ENCODE measurements at places on chromosomes 5 and 9. TPM values are rescaled to one million over a fixed set of nuclear protein-coding genes. Genes with fewer than 3 reads are reported as not detected.

Gene FBN2
- total RNA-seq, result 0.30 TPM

Gene CDO1
- 1.4 TPM for total RNA-seq

Gene FAM78A
- total RNA-seq, result 93.5 TPM

Gene ST6GALNAC4
- 38.1 TPM for total RNA-seq

Gene GCNT4
- total RNA-seq, result 30.8 TPM

Gene DOLPP1
- total RNA-seq, result 11.4 TPM

Gene FGF10
- not detected for total RNA-seq

Gene CCL28
- 14.6 TPM for total RNA-seq

Gene IRX2
- total RNA-seq, result not detected

Gene PTGDS
- 4.8 TPM for total RNA-seq

Gene GABBR2
- not detected for total RNA-seq

Gene ITGA1
- total RNA-seq, result 4.2 TPM

- no peaks in the 10 kb centered on the region for H3K36me3 ChIP-seq
- peaks cover 5% of the 10 kb centered on the region for H3K27me3 ChIP-seq
- no peaks in the 10 kb centered on the region for H3K4me1 ChIP-seq
These were observed 70.2 kb upstream of the TUT7 start for GRCh38 chr9:86424251-86424891.

GRCh38 chr9:129095908-129096307 is 14.7 kb downstream of the CRAT start:
- H3K36me3 ChIP-seq, result no peaks in the 10 kb centered on the region
- no peaks in the 10 kb centered on the region for H3K27me3 ChIP-seq
- no peak overlapping the region for H3K4me3 ChIP-seq
- H3K27ac ChIP-seq, result no peak overlapping the region
- no peak for DNase-seq
- no peaks in the 10 kb centered on the region for H3K4me1 ChIP-seq

DNA sequence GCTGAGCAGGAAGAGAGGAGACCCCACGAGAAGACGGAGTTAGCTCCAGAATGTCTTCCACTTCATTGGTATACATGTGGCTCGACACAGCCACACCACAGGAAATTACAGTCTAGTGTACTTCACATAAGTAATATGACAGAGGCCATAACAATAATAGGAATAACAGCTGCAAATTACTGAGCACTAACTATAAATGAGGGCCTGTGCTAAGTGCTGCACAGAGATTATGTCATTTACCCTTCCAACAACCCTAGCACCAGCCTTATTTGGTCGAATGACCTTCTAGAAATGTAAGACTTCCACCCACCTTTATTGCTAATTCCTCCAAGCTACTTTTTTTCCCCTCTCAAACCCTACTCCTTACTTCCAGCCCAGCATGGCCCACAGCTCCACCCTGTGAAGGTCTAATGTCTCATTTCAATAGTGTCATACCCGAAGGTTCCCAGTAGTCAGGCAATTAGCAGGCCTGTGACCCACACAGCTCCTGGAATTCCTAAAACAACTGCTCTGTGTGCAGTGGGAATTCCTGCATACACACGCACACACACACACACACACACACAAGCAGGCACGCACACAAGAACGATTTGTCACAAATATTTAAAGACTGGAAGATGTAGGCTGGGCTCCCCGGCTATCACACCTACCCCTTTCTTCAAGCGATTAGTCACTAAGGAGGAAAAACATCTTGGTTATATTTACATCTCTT is 134.5 kb downstream of the FRMD3 start:
- H3K4me3 ChIP-seq, result no peak overlapping the region
- H3K36me3 ChIP-seq, result no peaks in the 10 kb centered on the region
- H3K27me3 ChIP-seq, result no peaks in the 10 kb centered on the region
- no peaks in the 10 kb centered on the region for H3K4me1 ChIP-seq
- no peak overlapping the region for H3K27ac ChIP-seq
- DNase-seq, result no peak

DNA sequence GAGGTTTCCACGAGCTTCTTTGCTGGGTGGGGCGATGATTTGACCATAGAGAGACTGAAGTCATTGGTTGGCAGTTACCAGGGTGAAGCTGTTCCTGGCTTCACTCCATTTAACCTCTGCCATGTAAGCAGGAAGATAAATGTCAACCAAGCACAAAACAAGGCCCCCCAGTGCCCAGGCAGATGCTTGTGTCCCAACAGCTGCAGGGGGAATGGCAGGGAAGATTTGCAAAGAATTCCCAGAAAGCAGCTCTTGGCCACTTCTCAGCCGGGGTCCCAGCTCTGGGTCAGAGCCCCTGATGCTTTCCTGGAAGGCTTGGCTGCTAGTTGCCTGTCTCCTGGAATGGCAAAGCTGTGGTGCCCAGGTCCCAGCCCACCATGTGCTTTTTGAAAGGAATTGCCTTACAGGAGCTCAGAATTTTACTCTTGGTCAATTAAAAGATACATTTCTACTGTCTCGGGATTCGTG is 383.4 kb downstream of the ENC1 start:
- no peaks in the 10 kb centered on the region for H3K4me1 ChIP-seq
- no peak overlapping the region for H3K4me3 ChIP-seq
- no peaks in the 10 kb centered on the region for H3K36me3 ChIP-seq
- H3K27ac ChIP-seq, result no peak overlapping the region
- no peaks in the 10 kb centered on the region for H3K27me3 ChIP-seq

DNA sequence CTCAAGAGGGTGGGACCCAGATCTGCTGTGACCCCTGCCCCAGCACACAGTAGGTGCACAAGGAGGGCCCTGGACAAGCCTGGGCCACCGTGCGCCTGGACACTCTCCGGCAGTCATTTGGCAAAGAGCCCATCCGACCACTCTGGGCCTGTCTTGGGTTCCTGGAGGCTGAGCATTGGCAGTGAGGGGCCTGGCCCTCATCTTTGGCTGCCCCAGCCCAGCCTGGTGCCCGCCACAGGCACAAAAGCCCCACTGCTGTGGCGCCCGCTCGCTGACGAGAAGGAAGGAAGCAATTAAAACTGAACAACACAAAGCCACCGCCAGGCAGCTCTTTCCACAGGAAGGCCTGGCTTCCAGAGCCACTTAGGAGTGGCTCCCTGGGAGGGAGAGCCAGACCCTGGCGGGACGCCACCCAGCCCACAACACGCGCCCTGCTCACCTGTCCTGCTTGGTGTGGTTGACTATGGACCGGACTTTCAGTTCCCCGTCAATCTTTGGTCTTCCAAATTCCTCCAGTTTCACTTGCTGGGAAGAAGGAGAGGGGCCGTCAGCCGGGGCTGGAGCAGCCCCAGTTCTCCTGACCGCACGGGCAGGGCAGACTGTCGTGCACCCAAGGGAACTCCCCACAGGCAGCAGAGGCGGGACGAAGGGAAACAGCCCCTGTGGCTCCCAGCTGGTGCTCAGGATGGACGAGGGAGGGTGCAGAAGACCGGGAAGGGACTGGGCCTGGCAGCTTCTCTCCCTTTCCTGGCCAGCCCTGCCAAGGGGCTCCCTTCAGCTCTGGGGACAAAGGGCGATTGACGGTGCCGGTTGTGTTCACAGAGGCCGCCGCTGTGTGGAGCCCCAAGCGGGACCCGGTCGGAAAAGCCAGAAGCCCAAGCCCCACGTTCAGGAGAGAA is 50.9 kb upstream of the SARDH start:
- no peak for DNase-seq
- no peaks in the 10 kb centered on the region for H3K27me3 ChIP-seq
- H3K27ac ChIP-seq, result no peak overlapping the region
- H3K4me1 ChIP-seq, result peaks cover 5% of the 10 kb centered on the region
- no peak overlapping the region for H3K4me3 ChIP-seq
- H3K36me3 ChIP-seq, result no peaks in the 10 kb centered on the region

- no peak overlapping the region for H3K4me3 ChIP-seq
- DNase-seq, result no peak
- H3K4me1 ChIP-seq, result no peaks in the 10 kb centered on the region
- no peak overlapping the region for H3K27ac ChIP-seq
These were observed 141.6 kb downstream of the NR3C1 start for GRCh38 chr5:143261748-143262392.

DNA sequence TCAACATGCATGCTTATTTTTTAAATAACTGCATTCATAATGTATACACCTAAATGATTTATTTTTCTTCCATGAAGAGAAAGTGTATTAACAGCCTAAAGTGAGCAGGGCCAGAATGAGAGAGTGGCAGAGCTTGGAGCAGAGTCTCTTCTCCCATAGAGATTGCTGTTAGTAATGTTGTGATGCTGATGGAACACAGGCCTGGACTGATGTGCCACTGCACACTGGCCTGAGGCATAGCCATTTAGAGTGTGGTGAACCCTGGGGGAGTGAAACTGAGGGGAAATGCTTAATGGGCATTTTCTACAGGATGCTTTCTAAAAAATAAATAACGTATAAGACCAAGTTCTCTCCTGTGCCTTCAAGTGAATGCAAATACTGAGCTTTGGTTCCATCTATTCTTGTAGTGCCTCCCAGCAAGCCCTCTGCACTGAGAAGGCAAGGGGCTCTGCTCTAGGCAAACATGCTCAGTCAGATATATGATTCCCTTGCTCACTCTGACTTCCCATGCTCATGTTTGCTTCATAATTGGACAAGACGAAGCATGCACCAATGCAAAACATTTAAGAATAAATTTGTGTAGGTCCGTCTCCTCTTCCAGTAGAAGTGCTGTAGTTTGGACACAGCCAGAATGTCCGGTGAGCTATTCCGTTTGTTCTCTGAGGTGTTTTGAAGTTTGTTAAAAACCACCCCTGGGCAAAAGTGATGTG is 185.7 kb downstream of the PBX3 start:
- DNase-seq, result no peak
- H3K36me3 ChIP-seq, result no peaks in the 10 kb centered on the region
- no peak overlapping the region for H3K4me3 ChIP-seq
- H3K27ac ChIP-seq, result no peak overlapping the region
- H3K27me3 ChIP-seq, result no peaks in the 10 kb centered on the region

- no peak overlapping the region for H3K4me3 ChIP-seq
- DNase-seq, result peak; percentile 30
- H3K36me3 ChIP-seq, result no peaks in the 10 kb centered on the region
- peaks cover 6% of the 10 kb centered on the region for H3K4me1 ChIP-seq
These were observed 29.6 kb downstream of the LHX2 start for GRCh38 chr9:124040935-124041816.

DNA sequence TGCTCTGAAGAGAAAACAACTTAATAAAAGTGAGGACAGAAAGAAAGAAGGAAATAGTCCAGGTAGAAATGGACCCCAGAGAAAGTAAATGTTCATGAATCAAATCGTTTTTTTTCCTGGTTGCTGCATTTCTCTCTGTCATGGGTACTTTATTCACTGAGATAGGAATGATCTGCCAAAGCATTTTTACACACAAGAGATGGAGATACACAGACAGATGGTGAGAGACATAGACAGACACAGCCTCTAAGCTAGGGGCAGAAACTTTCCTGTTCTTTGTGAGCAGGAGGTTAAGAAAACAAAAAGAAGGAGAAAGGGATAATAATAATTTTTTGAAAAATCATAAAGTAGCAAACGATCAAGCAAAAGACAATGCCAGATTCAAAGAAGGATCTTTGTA is 73.7 kb downstream of the ASTN2 start:
- H3K27ac ChIP-seq, result no peak overlapping the region
- H3K4me1 ChIP-seq, result no peaks in the 10 kb centered on the region
- no peaks in the 10 kb centered on the region for H3K36me3 ChIP-seq

GRCh38 chr9:78369639-78370219 is 72.8 kb downstream of the PSAT1 start:
- H3K36me3 ChIP-seq, result no peaks in the 10 kb centered on the region
- H3K27ac ChIP-seq, result no peak overlapping the region
- peaks cover 7% of the 10 kb centered on the region for H3K27me3 ChIP-seq
- no peak overlapping the region for H3K4me3 ChIP-seq
- peak; percentile 28 for DNase-seq

DNA sequence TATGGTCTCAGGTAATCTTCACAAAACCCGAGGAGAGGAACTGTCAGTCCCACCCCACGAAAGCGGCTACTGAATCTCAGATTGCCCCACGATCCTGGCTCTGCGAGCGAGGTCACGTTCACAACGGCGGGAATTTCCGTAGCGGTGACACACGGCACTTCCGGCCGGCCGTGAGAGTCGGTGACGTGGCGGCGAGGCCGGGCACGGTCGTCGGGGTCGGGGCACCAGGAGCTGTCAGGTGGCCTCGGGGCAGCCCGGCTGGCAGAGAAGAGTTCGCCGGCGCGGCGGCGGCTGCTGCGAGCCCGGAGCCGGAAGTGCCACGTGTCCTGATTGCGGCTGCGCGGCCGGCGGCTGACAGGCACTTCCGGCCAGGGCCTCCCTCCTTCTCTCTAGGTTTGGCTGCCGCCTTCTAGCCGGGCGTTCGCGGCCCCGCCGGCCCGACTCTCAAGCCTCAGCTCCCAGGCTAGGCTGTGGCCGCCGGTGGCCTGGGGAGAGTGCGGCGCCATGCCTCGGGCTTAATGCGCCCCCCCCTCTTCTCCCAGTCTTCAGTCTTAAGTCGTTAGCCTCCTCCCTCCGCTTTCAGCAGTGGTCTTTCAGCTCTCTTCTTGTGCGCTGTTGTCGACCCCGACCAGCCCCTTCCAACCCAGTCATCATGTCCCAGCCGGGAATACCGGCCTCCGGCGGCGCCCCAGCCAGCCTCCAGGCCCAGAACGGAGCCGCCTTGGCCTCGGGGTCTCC is at the start of gene SEC24A:
SEC24A (plus strand) TSS at position 361 of the 738 bp plus-strand sequence; CDS start at position 653, 292 bp downstream.
- H3K27ac ChIP-seq, result peak within 1 kb of the TSS; percentile 99
- no peaks in the 10 kb centered on the region for H3K36me3 ChIP-seq
- peak within 1 kb of the TSS; percentile 96 for H3K4me3 ChIP-seq
- H3K4me1 ChIP-seq, result peaks cover 23% of the 10 kb centered on the region
- H3K27me3 ChIP-seq, result no peaks in the 10 kb centered on the region
- peak; percentile 90 for DNase-seq

DNA sequence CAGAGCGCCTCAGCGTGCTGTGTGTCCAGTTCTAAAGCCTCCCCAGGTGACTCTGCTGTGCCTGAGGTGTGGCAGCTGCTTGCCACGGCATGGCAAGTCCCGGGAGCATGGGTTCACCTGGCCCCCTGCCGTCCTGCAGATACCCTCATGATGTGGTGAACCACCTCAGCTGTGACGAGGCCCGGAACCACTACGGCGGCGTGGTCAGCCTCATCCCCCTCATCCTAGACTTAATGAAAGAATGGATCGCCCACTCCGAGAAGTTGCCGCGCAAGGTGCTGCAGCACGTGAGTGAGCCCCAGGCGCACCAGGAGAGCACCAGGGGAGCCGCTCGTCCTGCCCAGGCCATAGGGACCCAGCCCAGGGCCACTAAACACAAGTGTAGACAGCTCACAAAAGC is 9.5 kb downstream of the SPACA9 start:
- no peak overlapping the region for H3K4me3 ChIP-seq
- no peak for DNase-seq
- H3K4me1 ChIP-seq, result no peaks in the 10 kb centered on the region
- no peaks in the 10 kb centered on the region for H3K27me3 ChIP-seq
- H3K27ac ChIP-seq, result no peak overlapping the region

Measured in CD4-positive, alpha-beta memory T cell (primary cell).